Activated CD8-positive, alpha-beta memory T cell treated with anti-CD3 and anti-CD28 coated beads for 4 hours (primary cell): ENCODE measurements at places on chromosomes 1 and 21.

GRCh38 chr1:201084295-201084694 is 27.9 kb downstream of the CACNA1S start:
- DNase-seq: no peak

GRCh38 chr21:34042735-34043134 is 30.6 kb upstream of the MRPS6 start:
- DNase-seq: no peak

DNA sequence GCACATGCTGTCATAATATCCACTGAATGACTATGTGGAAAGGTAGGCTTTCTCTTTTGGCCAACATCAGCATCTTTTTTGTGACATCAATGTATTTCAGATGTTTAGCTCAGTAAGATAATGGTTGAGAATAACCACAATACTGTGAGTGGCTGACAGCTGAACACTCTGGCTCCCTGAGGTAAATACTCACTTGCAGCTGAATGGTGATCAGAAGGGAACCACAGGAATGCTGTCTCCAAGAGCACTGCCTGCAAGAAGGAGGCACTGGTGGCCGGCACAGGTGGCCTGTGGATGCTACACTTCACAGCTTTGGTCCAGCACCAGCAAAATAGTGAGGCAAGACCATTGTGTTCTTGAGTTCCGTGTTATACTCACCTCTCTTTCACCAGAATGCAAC is 118.7 kb upstream of the PPM1J start:
- DNase-seq: no peak

DNA sequence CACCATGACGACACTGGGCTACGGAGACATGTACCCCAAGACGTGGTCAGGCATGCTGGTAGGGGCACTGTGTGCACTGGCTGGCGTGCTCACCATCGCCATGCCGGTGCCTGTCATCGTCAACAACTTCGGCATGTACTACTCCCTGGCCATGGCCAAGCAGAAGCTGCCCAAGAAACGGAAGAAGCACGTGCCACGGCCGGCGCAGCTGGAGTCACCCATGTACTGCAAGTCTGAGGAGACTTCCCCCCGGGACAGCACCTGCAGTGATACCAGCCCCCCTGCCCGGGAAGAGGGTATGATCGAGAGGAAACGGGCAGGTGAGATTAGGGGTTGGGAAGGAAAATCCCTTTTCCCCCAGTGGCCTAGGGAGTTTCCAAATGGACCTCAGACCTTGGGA is 13.5 kb downstream of the KCNC4 start:
- DNase-seq: no peak

- no peak for DNase-seq
These were observed 16.4 kb downstream of the CNIH4 start for GRCh38 chr1:224373008-224373590.

DNA sequence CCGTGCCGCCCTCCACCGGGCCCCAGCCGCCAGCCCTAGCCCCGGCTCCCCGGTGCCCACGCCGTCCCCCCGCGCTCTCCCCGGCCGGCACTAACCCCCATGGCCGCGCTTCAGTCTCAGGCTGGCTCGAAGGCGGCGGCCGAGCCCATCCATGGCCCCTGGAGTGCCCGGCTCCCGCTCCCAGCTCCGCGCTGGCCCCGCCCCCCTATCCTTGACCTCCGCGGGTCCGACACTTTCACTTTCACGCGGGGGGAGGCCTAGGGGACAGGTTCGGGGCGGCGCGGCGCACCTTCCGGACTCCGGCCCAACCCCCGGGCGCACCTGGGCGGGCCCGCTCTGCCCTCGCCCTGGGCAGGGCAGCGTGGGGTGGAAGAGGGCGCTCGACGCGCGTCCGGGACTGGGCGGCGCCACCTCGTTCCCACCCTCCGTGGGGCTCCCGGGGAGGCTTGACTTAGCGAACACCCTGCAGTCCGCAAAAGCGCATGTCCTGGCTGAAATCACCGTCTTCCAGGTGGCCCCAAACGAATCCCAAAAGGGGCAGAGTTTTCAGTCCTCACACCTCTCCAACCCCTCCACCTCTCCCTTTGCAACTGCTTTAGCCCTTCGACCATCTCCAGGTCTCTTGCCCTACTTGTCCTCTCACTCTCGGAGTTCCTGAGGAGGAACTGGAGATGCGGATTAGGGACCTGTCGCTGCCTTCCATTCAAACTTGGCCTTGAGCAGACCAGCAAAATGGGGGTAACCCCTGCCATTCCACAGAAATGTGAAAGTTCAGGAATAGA is 3.9 kb upstream of the DENND2D start:
- DNase-seq: no peak

GRCh38 chr1:169060919-169061639 is 45.4 kb upstream of the ATP1B1 start:
- no peak for DNase-seq

- no peak for DNase-seq
These were observed 6.4 kb downstream of the RORC start for GRCh38 chr1:151825204-151825603.

DNA sequence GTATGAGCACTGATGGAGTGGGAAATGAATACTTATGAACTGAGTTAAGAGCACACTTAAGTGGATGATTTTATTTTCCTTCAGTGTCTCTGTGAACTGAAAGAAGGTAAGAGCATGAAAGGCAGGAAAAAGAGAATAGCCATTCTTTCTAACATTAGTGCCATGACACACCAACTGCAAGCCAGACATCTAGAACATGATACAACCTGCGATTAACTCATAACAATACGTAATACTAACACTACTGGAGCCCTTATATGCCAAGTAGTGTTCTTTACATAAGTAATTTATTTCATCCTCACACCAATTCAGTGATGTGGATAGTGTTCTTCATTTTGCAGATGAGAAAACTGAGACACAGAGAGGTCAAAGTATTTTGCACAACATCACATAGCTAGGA is 56.7 kb downstream of the PRRX1 start:
- DNase-seq: no peak

DNA sequence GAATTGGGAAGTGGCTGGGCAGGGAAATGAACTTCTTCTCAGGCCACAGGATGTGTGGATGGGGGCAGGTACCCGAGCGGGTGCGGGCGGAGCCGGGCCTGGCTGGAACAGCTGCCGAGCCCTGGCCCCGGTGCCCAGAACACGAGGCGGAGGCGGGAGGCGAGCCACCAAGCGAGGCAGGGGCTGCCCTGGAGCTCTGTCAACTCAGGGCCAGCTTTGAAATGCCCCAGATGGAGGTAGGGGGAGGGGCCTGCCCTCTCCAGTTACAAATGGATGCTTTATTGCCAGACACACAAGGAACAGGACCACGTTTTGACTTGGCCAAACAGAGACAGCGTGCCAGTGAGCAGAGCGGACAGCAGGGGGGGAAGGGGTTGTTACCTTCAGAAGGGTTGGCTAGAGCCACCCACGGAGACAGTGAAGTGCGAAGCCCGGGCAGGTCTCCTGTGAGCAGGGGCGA is 240.4 kb downstream of the SDCCAG8 start:
- no peak for DNase-seq

- DNase-seq: no peak
These were observed 79.3 kb downstream of the OLFML2B start for GRCh38 chr1:161944381-161944780.

DNA sequence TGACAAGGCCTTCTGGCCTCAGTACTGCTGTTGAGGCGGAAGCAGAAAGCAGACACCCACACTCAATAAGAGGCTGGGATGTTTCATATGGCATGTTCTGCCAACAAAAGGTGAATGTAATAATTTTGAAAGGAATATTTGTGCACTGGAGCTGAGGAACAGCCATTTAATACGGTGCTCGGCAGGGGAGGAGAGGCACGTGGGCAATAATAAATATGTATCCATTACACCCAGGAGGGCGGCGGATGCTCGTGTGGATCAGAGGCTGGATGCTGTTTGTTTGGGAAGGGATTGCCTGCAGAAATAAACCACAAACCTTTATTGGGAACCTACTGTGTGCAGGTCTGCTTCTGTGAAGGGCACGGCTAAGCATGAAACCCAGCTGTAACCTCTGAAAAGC is 92.0 kb downstream of the VWA5B1 start:
- no peak for DNase-seq

- DNase-seq: no peak
These were observed 785.2 kb upstream of the B3GALT2 start for GRCh38 chr1:193971595-193971994.

- DNase-seq: no peak
These were observed 10.0 kb downstream of the ARMH1 start for GRCh38 chr1:44684525-44684924.

- DNase-seq: no peak
These were observed 59.5 kb downstream of the TOMM20 start for GRCh38 chr1:235069176-235069575.

DNA sequence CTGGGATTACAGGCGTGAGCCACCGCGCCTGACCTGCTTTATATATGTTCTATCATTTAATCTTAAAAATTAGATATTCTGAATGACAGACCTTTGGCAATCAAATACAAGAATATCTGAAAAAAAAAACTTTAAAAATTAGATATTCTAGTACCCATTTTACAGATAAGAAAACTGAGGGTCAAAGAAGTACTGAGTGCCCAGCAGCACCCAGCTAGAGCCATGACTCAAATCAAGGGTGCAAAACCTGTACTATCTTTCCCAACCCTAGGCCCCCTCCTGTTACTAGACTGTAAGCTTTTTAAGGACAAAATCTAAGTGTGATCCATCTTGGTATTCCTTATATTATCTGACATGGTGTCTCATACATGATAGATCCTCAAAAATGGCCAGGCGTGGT is 8.3 kb downstream of the ARHGAP30 start:
- no peak for DNase-seq

DNA sequence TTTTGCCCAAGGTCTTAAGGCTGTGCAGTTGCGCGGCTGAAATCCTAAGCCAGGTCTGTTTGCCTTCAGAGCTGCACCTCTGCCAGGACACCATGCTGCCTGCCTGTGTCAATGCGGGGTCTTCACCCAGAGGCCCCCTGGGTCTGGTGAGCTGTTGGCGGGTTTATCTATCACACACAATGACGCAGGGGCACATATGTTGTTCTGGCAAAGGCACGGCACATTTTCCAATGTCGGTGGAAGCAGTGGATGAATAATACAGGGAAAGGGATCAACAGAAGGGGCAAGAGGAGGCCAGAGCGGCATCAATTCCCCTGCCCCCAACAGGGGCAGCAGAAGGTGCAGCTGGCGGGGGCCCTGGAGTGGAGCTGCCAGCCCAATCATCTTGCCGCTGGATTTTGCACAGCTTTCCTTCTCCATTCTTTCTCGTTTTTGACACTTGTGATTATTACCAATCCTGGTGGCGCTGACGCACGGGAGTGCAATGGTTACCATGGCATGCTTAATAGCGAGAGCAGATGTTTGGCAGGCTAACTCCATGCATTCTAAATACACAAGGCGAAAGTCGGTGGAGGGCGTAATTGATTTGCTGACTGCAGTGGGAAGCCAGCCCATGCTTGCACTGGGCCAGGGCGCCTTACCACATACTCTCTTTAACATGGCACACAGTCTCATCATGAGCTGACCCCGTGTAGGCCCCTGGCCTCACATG is 45.8 kb upstream of the CYP2J2 start:
- no peak for DNase-seq

DNA sequence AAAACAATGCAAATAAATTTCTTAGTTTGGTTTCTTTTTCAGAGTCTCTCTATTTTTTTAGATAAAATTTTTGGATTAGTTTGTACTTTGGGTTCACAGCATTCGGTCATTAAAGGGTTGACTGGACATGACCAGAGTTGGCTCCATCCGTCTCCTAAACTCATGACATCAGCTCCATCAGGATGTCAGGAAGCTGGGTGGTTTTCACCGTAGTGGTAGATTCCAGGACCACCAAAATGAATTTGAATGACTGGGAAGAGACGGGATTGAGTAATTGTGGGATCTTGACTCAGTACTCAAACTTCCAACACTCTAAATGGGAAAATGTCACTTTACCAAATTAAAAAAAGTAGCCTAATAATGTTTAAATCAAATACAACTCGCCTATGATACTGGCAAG is 279.2 kb upstream of the DUSP10 start:
- DNase-seq: no peak

GRCh38 chr21:14762734-14763694 is 216.9 kb upstream of the SAMSN1 start:
- no peak for DNase-seq

GRCh38 chr1:11873395-11874257 is 14.9 kb upstream of the NPPB start:
- DNase-seq: no peak

DNA sequence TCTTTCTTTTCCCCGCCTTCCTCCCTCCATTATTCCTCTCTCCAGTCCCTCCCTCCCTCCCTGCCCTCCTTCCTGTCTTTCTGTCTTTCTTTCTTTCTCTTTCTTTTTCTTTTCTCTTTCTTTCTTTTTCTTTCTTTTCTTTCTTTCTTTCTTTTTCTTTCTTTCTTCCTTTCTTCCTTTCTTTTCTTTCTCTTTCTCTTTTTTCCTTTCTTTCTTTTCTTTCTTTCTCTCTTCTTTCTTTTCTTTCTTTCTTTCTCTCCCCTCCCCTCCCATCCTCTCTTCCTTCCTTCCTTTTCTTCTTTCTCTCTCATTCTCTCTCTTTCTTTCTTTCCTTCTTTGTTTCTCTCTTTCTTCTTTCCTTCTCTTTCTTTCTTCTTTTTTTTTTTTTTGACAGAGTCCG is 402.2 kb upstream of the PLXNA2 start:
- DNase-seq: no peak
